ENCODE measurements at places on chromosomes 6 and 20.

DNA sequence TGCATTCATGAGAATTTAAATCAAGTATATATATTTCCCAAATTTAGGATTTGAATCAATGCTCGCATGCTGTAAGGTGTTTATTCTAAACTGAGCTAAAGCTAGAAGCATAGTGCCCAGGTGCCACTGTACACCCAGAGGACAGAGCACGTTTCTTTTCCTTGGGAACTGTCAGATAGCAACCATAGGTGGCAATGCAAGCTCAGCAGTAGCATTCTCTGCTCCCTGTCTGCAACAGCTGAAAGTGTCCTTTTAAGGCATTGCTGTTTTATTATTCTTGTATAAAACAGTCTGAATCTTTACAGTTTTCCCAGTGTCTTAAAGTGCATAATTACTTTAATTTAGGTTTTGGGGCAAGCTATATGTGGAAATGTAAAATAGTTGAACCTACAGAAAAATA lies 443.4 kb upstream of the MMS22L start:
- no peak for DNase-seq

DNA sequence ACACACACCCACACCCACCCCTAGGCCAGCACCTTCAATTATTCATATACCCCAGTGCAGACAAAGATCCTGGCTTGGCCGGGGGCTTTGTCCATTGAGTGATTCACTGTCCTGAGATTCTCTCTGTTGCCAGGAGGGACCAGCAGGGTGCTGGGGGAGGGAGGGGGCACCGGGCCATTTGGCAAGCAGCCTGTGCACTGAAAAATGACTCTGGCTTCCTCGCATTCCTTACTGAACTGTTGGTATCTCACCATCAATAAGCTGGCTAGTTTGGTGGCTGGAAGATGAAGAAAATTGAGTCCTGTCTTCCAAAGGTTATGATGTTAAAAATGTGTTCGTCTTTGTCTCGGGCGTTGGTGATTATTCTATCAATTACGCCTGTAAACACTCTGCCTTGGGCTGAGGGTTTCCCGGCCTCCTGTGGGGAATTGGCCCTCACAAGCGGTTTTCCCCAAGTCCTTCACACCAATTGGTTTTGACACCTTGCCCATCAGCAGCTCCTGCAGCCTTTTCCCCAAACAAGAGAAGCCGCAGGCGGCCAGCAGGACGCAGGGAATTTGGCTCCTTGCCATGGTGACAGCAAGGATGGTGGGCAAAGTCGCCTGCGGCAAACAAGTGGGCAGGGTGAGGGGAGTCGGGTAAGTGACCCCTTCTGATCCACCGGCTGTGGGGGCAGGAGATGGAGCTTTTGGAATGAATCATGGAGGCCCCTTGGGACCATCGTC lies 4.9 kb downstream of the VSTM2L start:
- DNase-seq, result no peak

DNA sequence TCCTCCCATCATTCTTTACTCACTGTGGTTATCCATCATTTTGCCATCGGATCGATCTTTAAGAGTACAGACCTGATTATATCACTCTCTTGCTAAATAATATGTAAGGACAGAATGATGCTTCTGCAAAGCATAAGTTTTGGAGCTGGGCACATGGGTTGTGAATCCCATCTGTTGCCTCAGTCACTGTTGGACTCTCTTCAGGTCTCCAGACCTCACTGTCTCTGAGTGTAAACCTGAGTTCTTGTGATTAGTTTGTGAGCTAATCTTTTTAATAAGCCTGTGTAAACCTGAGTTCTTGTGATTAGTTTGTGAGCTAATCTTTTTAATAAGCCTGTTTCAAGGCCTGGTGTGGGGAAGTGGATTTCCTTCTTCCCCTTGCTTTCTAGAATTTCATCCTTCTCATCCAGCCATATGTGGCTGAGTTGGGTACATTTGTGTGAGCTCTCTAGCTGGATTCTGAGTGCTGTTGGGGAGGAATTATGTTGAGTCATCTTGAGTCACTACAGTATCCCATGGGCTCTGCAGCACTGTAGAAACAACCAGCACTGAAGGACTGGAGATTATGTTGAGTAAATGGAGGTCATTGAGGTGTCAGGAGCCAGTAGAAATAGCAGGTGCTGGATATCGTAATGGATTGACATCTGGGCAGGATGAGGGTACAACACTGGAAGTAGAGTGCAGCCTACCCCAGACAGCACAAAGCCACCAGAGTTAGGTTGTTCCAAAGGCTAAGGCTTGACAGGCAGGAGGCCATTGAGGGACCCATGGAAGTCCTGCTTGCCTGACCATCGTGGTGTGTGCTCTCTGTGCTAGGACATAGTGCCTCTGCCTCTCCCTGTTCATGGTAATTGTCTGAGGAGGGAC lies 52.4 kb downstream of the SCAND1 start:
- DNase-seq, result no peak

DNA sequence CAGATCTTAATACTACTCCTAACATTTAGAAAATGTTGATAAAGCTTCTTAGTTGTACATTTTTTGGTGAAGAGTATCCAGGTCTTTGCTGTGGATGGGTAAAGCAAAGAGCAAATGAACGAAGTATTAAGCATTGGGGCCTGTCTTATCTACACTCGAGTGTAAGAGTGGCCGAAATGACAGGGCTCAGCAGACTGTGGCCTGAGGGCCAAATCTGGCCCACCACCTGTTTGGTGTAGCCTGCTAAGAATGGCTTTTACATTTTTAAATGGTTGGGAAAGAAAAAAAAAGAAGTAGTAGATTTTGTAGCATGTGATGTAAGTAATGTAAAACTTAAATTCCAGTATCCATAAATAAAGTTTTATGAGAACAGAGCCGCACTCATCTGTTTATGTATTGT lies 19.4 kb upstream of the MAPK13 start:
- DNase-seq, result no peak

- DNase-seq, result no peak
These were observed 713.7 kb upstream of the EPHA7 start for GRCh38 chr6:94133106-94133505.

DNA sequence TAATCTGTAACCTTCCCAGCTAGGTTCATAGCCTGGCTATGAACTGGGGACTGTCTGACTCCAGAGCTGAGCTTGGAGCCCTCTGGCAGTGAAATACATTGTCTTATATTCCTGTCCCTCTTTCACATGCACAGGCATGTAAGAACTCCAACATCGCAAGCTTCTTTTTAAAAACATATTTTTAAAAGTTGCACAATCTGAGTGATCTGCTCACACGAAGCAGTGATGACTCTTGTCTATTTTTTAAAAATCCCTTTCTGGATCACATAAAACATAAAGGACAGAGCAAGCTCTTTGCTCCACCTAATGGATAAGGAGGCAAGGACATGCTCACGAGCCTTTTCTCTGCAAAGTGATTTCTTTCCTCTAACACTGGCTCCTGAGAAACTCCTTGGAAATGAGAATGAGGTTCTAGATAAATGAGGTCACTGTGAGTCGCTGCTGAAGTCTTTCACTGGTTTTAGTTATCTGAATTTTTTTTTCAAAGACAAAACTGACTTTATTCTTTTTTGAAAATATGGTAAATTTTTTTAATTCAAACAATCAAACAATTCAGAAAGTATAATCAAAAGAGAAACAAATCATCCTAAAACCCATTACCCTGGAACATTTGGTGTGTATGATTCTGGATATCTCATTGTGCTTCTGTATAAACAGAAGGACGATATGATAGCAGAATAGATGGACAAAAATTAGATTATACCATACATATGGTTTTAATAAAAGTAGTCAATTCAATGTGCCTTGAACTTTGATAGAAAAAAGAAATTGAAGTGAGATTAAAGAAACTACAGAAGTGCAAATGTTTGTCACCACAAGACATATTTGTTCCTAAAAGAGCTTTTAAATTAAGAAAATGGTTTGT lies 30.8 kb downstream of the IL20RA start:
- no peak for DNase-seq

Measured in dorsolateral prefrontal cortex (tissue), 122 donors.